ENCODE measurements at places on chromosomes 11 and 22. TPM values are rescaled to one million over a fixed set of nuclear protein-coding genes. Genes with fewer than 3 reads are reported as not detected.
A peak's percentile ranks its signal among the peaks of the same experiment; 100 is the strongest.

DNA sequence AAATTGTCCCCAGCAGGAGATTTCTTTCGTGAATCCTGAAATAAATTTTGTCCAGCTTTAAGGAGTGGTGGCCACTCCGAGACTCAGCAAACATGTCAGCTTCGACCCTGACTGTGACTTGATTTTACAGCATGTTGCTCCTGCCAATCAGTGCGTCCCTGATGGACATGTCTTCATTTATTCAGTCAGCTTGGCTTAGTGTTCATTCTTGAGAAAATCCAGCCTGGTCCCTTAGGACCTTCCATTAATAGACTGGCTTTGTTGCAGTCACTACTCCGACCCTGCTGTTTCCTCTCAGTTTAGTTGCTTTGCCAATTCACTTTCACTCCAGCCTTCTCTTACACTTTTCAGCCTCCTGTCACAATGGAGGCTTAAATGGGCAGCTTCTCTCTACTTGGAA, 30.5 kb downstream of the TMPRSS5 start:
- DNase-seq, result no peak

GRCh38 chr22:44225091-44225689, 44.5 kb downstream of the PARVG start:
- no peak for DNase-seq

DNA sequence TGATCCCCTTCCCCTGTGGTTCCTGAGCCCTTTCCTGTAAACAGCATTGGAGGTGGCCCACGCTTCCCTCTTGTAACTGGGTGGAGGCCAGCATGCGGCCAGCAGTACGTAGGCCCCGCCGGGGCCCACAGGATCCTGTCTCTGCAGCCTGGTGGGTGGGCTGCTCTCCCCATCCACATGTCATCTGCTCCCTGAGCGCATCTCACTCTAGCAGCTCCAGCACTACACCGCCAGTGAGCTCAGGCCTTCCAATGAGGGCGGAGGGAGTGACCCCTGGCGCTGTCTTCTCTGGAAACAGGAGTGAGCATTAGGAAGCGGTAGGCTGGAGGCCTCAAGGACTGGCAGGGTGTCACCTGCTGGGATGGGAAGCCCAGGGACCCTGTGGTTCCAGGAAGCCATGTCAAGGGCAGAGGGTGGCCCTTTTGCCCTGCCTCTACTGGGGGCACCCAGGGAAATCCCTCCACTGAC, 363.9 kb downstream of the TBC1D22A start:
- DNase-seq, result no peak

The EFCAB6 gene
- 1.3 TPM for total RNA-seq

- peak; percentile 84 for DNase-seq
Measured at GRCh38 chr11:62909107-62909894, 11.9 kb downstream of the CHRM1 start.

The OR8D4 gene
- not detected for total RNA-seq

The FAM180B gene
- not detected for total RNA-seq

DNA sequence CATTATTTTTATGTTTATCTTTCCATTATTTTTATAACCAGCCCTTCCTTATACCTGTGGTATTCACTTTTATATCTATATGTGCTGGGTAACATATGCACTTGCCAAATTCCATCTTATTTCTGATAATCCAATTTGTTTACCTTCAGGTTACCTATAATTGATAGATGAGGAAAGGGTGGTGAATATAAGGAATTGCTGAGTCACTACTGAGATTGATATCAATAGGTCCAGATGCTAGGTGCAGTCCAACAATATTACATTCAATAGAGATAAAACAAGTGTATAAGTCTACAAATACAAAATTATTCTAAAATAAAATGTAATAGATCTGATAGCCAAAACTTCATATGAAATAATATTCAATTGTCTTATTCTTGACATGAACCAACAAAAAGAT, 759.0 kb upstream of the CCDC90B start:
- no peak for DNase-seq

The OR8H2 gene
- not detected for total RNA-seq

DNA sequence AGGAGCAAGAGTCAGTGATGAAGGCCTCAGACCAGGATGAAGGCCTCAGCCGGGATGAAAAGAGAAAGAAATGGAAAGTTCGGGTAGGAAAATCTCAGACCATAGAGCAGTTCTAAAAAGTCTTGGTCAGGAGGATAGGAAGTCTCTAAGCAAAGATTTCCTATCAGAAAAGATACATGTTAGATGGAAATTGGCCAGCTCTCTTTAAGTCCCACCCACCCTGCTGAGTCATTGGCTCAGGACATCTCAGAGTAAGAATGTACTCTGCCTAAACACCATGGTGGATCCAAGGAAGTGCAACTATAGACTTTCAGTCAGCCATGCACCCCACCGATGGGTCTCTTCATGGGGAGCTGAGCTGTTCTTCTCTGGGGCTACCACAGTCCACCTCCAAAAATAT, 4.4 kb downstream of the OR8B3 start:
- DNase-seq, result no peak

DNA sequence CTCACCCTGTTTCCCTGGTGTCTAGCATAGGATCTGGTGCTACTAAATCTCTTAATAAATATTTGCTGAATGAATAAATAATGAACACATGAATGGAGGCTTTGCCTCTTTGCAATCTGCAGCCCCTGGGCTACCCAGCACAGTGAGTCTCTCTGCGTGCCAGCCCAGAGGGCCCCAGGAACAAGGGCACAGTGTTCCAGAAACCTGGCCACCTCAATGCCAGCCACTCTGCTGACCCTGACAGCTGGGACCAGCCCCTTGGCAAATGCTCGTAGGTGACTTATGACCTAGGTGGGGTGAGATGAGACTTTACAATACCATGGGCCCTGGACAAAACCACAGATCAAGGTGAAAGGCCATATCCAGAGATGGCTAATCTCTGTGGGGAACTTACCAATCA, 31.6 kb downstream of the UQCR10 start:
- DNase-seq, result no peak

DNA sequence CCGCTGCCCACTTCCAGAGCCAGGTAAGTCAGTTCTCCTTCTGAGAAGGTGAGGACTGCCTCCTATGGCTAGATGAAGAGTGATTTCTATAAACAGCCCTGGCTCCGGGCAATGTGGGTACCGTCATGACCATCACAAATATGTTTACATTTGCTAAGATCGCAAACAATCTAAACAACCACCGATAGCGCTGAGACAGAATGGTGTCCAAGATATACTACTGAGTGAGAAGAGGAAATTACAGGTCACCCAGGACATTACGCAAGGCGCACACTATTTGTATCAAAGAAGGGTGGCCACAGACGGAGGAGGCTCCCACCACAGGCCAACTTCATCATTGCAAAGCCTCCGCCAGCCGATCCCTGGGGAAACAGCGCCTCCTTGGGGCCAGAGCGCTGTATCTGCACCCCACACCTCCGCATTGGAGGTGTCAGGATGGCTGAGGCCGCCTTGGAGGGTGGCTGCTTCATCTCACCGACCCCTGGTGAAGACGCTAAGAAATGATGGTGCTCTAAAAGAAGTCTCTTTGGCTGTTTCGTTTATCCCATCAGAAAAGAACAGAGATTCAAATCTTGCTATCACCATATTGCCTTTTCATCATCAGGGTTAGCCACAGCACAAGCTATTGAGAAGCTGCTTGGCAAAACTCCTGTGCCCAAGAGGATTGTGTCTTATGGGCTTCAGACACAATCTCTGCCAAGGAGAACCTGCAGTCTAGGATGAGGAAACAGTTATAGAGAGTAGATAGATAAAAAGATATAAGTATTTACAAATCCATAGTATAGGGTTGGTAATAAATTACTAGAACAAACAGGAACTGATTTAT, 12.3 kb upstream of the ASRGL1 start:
- peak; percentile 85 for DNase-seq

The CTSW gene
- total RNA-seq, result 0.83 TPM

DNA sequence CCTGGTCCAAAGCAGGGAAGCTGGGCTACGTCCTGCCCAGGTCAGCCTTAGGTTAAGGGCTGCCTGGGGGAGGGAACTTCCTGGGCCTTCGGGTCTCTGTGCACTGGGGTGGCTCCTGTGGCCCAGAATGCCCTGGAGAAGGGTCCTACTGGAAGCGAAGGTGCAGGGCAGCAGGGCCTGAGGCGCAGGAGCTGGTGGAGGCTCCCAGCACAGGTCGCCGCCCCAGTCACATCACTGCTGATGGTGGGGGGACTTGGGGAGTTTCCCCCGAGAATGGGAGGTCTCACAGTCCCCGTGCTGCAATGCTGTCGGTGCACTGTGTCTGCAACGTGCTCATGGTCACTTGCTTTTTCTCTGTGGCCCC, 815 bp upstream of the SMIM38 start:
- DNase-seq, result no peak

- no peak for DNase-seq
Measured at GRCh38 chr11:11847082-11847481, 5.3 kb downstream of the USP47 start.

GRCh38 chr11:21636561-21636960, 556.3 kb upstream of the ANO5 start:
- DNase-seq, result no peak

The PGM2L1 gene
- total RNA-seq, result 1.8 TPM
